Foreskin keratinocyte (primary cell): ENCODE measurements at places on chromosomes 7 and 10. TPM values are rescaled to one million over a fixed set of nuclear protein-coding genes. Genes with fewer than 3 reads are reported as not detected.

PRSS58 gene
- not detected in 2 replicates for polyA plus RNA-seq

MAGI2 gene
- 0.15 and 0.20 TPM in 2 replicates for polyA plus RNA-seq

GOLGA7B gene
- polyA plus RNA-seq: 0.66 and 0.90 TPM in 2 replicates

GIMAP7 gene
- polyA plus RNA-seq: not detected in 2 replicates

IDI2 gene
- polyA plus RNA-seq: not detected in 2 replicates

TUBAL3 gene
- polyA plus RNA-seq: 0.35 and 1.0 TPM in 2 replicates

AOC1 gene
- not detected in 2 replicates for polyA plus RNA-seq

SSC4D gene
- 1.9 and 2.0 TPM in 2 replicates for polyA plus RNA-seq

NEUROD6 gene
- polyA plus RNA-seq: not detected in 2 replicates

SDK1 gene
- 0.24 and 0.35 TPM in 2 replicates for polyA plus RNA-seq

RADIL gene
- polyA plus RNA-seq: 0.04 and 0.11 TPM in 2 replicates

GSAP gene
- 1.6 and 2.0 TPM in 2 replicates for polyA plus RNA-seq

GNAT3 gene
- not detected in 2 replicates for polyA plus RNA-seq

DLX6 gene
- polyA plus RNA-seq: 0.06 and 0.13 TPM in 2 replicates

MACC1 gene
- 0.91 and 1.8 TPM in 2 replicates for polyA plus RNA-seq

FLNC gene
- polyA plus RNA-seq: 0.20 and 0.38 TPM in 2 replicates

BLNK gene
- 0.06 TPM in 2 replicates for polyA plus RNA-seq

CDH23 gene
- polyA plus RNA-seq: 0.01 TPM in 1 of 2 replicates, not detected in the other

MINPP1 gene
- 8.6 and 10.2 TPM in 2 replicates for polyA plus RNA-seq

APBB1IP gene
- not detected in 2 replicates for polyA plus RNA-seq

CDK13 gene
- polyA plus RNA-seq: 11.0 and 13.0 TPM in 2 replicates

TMEM139 gene
- polyA plus RNA-seq: 8.4 and 10.1 TPM in 2 replicates

FAM131B gene
- polyA plus RNA-seq: 0.07 and 0.11 TPM in 2 replicates

LIPM gene
- polyA plus RNA-seq: 0.07 TPM in 1 of 2 replicates, not detected in the other

PTPRZ1 gene
- 7.8 and 10.0 TPM in 2 replicates for polyA plus RNA-seq

USP6NL gene
- polyA plus RNA-seq: 5.0 and 5.1 TPM in 2 replicates

CLRN3 gene
- polyA plus RNA-seq: not detected in 2 replicates
